ENCODE measurements at places on chromosomes 5 and 9.

GRCh38 chr5:171569065-171569712 is 149.7 kb downstream of the FGF18 start:
- DNase-seq: no peak

GRCh38 chr5:2272755-2273154 is 390.0 kb upstream of the IRX4 start:
- no peak for DNase-seq

GRCh38 chr5:159130871-159131270 is 31.2 kb upstream of the EBF1 start:
- DNase-seq: no peak

DNA sequence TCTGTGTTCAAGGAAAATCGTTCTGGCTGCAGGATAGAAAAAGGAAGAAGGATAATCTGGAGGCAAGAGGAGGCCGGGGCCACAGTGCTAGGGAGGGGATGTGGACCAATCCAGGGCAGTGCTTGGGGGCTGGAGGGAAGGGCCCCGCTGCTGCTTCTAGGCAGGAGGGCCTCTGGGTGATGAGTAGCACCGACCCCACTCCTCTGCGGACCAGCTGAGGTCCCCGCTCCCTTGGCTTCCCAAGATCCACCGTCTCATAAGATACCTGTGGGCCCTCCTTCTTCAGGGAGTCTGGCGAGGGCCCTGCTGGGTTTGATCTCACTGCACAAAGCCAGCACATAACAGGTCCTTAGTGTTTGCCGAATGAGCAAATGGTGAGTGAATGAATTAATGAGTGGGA is 93.5 kb upstream of the MVB12B start:
- no peak for DNase-seq

Measured in NCI-H146 (cell line).